ENCODE measurements at places on chromosomes 1 and 21.

- DNase-seq, result no peak
Observed at GRCh38 chr1:20160034-20160433, 20.9 kb downstream of the PLA2G2F start.

GRCh38 chr1:25677193-25677773, 60.7 kb downstream of the MAN1C1 start:
- DNase-seq, result no peak

DNA sequence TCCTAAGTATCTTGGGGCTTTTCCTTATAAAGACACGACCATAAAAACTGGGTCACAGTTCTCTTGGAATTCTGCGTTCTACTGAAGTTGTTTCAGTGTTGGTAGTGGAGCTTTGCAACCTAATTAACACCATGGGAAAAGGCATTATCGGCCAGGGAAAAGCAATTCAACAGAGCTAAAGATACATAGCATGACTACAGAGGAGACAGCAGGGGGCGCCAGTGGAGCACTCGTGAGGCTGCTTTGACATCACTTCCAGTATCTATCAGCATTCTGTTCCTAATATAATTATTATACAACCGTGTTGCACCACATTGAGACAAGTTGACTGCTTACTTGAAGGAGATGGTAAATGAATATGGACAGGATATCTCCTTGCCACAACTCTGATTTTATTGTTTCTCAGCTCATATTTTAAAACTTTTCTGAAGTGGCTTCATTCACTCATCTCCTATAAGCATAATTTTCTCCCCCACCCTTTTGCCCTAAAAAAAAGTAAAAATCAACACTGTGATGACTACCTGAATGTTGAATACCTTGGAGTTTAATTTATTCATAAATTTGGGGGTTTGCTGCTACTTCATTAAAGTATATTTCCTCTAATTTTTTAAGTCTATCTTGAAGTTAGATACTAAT, 39.4 kb downstream of the ZP4 start:
- no peak for DNase-seq

- no peak for DNase-seq
Observed at GRCh38 chr1:187734427-187734826, 905.7 kb downstream of the PLA2G4A start.

DNA sequence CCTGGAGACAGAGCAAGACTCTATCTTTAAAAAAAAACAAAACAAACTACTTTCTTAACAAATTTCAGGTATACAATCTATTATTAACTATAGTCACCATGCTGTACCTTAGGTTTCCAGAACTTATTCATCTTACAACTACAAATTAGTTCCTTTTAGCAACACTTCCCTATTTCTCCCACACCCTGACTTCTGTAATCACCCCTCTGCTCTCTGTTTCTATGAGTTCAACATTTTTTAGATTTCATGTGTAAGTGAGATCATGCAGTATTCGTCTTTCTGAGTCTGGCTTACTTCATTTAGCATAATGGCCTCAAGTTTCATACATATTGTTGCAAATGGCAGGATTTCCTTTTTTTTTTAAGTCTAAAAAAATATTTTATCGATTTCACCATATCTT, 77.9 kb upstream of the LPGAT1 start:
- no peak for DNase-seq

DNA sequence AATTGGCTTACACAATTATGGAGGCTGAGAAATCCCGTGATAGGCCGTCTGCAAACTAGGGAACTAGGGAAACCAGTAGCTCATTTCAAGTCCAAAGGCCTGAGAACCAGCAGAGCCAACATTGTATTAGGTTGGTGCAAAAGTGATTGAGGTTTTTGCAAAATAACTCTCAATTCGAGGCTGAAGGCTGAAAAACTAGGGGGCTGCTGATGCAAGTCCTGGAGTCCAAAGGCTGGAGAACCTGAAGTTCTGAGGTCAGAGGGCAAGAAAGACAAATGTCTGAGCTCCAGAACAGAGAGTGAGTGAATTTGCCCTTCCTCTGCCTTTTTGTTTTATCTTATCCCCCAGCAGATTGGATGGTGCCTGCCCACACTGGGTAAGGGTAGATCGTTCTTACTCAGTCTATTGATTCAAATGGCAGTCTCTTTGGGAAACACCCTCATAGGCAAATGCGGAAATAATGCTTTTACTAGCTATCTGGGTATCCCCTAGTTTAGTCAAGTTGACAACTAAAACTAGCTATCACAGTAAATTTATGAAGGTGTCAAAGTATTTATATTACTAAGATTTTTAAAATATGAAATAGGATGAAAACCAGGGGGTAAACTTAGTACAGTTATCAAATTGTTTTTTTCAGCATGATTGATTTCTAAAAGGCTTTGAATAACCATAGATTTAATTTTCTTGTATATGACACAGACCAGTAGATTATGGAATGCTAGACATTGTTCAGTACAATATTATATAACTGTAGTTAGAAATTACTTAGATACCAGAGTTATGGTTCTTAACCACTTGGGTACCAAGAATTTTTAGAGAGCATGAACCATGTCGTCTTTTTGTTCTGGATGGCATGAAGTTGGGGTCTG, 15.4 kb downstream of the RABGAP1L start:
- no peak for DNase-seq

DNA sequence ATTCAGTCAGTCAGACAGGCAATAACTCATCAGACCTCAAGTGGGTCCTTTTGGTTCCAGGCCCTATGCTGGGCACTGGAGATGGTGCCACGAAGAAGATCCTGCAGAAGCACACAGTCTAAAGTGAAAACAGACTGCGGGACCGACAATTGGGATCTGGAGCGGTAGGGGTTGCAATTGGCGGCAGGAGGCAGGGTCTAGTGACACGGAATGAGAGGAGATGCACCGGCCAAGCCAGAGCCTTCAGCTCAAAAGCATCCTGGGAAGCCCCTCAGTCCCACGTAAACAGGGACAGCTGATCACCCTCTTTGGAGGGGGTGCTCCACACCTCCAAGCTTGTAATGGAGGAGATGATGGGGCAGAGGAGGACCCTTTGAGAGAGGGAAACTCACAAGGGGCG, 56.2 kb downstream of the KLHDC7A start:
- no peak for DNase-seq

GRCh38 chr1:6464514-6464836, 1.5 kb downstream of the TNFRSF25 start:
- DNase-seq, result no peak

GRCh38 chr1:156402331-156403020, 33.5 kb downstream of the RHBG start:
- DNase-seq, result no peak

GRCh38 chr1:19015476-19015875, 59.0 kb upstream of the IFFO2 start:
- DNase-seq, result no peak

DNA sequence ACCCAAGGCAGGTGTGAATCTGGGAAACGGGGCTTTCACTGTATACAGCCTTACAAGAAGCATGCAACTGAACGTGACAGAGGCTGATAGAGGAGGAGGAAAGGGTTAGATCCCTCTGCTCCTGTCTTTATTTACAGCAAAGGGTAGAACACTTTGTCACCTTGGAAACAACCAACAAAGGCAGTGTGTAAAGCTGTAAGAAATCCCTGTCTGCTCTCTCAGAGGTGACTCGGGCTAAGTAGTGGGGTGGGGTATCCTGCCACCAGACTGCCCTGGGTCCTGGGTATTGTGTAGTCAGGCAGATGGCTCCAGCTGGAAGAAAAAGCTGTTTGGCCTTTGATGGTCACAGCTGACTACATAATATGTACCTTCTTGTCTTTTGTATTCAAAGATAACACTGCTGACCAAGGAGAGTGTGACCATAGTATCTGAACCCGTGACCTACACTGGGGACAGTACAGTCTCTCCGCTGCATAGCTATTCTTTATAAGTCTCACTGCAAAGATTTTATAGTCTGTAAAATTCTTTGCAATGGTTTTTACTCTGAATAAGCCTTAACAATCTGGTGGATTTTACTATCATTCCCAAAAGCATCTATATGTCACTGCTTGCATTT, 22.1 kb upstream of the POU2F1 start:
- no peak for DNase-seq

GRCh38 chr1:248804771-248805681, 20.7 kb downstream of the SH3BP5L start:
- DNase-seq, result no peak

GRCh38 chr1:14810595-14811361, 212.3 kb downstream of the KAZN start:
- DNase-seq, result no peak

GRCh38 chr1:225479341-225479740, 51.5 kb upstream of the LBR start:
- DNase-seq, result no peak

GRCh38 chr1:190373705-190374336, 103.8 kb downstream of the BRINP3 start:
- no peak for DNase-seq

GRCh38 chr1:63010913-63011660, 227.2 kb downstream of the ATG4C start:
- DNase-seq, result no peak

DNA sequence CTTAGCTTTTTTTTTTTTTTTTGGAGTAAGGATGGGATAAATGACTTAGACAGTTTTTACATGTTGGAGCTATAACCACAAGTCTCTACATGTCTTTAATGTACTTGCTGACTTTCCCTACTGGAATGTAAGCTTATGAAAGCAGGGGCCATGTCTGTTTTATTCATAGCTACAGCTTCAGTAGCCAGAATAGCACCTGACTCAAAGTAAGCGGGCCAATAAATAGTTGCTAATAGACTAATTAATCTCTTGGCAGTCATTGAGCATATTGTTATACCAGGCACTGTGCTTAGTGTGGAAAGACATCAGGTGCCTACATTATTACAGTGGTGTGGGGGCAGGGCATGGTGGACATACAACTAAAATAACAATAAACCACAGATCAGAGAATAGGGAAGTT, 84.4 kb upstream of the HOOK1 start:
- no peak for DNase-seq

DNA sequence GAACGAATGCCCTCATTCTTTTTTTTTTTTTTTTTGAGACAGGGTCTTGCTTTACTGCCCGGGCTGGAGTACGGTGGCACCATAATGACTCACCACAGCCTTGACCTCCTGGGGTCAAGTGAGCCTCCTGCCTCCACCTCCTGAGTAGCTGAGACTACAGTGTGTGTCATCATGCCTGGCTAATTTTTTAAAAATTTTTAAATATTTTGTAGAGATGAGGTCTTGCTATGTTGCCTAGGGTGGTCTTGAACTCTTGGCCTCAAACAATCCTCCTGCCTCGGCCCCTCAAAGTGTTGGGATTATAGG, 69.4 kb downstream of the ALG14 start:
- DNase-seq, result no peak

- no peak for DNase-seq
Observed at GRCh38 chr1:194515916-194516315, 1329.5 kb upstream of the B3GALT2 start.

DNA sequence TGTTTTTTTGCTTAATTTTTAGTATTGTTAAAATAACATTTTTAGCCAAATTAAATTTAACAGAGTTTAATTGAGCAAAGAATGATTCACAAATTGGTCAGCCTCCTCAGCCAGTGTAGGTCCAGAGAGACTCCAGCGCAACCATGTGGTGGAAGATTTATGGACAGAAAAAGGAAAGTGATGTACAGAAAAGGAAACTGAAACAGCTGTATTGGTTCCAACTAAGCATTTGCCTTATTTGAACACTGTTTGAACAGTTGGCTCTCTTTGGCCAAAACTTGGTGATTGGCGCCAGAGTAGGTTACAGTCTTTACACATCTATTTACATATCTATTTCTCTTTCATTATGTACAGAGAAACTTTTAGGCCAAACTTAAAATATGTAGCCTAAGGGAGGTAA, 19.4 kb downstream of the RPS6KC1 start:
- no peak for DNase-seq

GRCh38 chr1:57866998-57867397, 443.1 kb upstream of the DAB1 start:
- no peak for DNase-seq

DNA sequence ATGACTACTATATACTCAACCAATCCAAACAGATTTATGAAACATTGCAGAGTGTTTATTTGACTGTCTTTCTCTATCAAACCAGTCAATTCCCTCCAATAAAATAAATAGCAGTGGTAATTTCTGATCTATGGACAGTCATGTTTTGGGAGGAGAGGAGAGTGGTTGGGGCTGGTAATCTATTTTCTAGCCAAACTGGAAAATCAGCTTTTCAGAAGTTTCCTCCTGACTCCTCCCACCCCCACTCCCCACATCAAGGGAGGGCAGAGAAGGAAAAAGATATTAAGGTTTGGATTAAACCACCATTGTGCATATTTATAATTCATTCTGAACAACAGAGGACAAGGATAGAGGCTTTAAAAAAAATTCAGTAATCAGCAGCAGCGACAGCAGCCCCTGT, 69.4 kb upstream of the SOX13 start:
- no peak for DNase-seq

GRCh38 chr1:8629241-8630091, 188.0 kb downstream of the RERE start:
- no peak for DNase-seq

GRCh38 chr1:25047506-25048240, 117.6 kb upstream of the RUNX3 start:
- no peak for DNase-seq

DNA sequence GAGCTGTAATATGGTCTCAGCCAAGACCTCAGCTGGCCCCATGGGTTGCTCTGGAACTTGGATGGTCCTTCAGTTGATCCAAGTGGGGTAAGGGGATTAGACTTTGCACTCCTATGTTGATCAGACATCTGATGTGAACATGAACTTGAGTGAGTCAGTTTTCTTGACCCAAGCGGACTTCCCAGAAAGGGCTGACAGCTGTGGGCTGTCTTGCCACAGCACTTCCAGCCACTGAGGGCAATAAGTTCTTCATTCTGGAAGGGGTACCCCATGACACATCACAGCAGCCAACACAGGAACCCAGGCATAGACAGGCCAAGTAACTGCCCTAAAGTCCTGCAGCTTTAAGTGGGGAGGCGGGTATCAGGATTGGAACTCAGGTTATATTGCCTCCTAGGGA, 93.9 kb upstream of the USP24 start:
- no peak for DNase-seq

- DNase-seq, result no peak
Observed at GRCh38 chr1:77873461-77873860, 15.0 kb upstream of the NEXN start.

- DNase-seq, result no peak
Observed at GRCh38 chr1:42158189-42158588, 5.0 kb downstream of the GUCA2B start.

DNA sequence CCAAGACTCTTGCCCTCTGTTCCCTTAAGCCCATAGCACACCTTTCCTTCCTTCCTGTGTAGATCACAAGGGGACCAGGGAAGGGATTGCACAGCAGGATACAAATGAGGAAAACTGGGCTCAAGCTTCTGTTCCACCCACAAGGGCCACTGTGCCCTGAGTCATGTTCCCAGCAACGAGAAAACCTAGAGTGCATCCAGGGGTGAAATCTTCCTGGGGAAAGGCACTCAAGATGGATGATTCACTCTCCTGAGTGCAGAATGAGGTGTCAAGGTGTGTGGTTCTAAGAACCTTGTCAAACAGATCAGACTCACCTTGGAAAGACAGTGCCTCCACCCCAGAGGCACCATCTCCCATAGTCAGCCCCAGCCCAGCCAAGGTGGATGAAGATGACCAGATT, 40.7 kb upstream of the EYA3 start:
- DNase-seq, result no peak

All from T-helper 22 cell (primary cell).